ENCODE measurements at places on chromosomes 4 and X.

DNA sequence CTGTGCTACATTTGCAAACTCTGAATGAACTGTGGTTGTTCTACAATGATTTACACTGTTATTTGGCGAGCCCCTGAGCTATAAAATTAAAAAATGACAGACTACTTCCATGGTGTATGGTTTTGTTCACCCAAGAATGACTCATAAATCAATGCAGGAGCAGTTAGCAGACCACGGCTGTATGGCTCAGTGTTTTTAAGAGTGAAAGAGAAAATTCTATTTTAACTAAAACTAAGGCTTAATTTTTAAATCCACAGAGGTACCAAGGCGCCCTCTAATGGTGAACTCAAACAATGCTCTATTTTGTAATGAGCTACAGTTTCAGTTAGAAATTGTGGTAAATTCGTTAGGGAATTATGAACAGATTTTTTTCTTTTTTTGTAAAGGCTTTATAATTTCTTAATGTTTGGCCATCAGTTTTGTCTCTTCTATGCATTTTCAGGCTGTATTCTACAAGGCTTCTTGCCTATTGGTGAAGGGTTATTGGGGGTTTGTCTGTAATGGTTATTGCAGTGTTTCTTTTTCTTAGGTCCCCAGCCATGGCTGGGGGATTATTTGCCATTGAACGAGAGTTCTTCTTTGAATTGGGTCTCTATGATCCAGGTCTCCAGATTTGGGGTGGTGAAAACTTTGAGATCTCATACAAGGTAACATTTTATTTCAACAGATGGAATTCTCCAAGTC is 32.5 kb downstream of the HMGB2 start:
- DNase-seq, result no peak

- no peak for DNase-seq
These were observed 10.1 kb upstream of the FMR1 start for GRCh38 chrX:147901461-147902126.

- DNase-seq, result no peak
These were observed 218.9 kb downstream of the HS3ST1 start for GRCh38 chr4:11209826-11210225.

- no peak for DNase-seq
These were observed 511.6 kb upstream of the PRKX start for GRCh38 chrX:4225086-4225485.
